Activated T-cell treated with anti-CD3 and anti-CD28 coated beads, Interleukin-2, amount 50 U/mL, for 4 hours (primary cell): ENCODE measurements at places on chromosomes 4 and X.

DNA sequence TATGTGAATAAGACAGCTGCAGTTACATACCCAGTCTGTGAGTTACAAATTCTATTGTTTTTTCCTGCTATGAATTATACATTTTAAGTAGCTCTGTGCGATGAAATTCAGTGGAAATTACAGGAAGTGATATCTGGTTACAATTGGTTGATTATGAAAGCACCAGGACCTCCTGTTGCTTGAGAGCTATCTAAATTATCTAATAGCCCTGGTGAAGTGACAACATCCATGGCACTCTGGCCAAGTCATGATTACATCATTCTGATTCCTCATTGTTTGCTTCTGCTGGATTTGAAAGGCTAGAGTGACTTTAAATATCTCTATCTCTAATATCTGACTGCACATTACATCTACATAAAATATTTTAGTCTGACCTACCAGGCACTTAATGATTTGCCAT is 515.0 kb downstream of the CFAP47 start:
- DNase-seq: no peak

- DNase-seq: no peak
Measured at GRCh38 chr4:178385481-178385880, 943.2 kb upstream of the AGA start.

DNA sequence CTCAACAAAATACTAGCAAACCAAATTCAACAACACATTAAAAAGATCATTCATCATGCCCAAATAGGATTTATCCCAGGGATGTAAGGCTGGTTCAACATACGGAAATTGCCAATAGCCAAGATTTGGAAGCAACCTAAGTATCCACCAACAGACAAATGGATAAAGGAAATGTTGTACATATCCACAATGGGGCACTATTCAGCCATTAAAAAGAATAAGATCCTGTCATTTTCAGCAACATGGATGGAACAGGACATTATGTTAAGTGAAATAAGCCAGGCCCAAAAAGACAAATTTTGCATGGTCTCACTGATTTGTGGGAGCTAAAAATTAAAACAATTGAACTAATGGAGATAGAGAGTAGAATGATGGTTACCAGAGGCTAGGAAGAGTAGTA is 82.0 kb upstream of the FAM241A start:
- DNase-seq: no peak

DNA sequence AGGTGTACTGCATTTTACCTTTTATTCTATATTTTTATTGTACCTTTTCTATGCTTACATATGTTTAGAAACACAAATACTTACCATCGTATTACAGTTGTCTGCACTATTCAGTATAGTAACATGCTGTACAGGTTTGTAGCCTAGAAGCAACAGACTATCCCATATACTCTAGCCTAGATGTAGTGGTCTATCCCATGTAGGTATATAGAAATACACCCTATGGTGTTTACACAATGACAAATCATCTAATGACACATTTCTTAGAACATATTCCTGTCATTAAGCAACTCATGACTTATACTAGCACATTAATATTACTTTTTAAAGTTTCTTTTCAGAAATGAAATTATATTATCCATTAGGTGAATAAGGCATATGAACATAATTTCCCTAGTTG is 111.1 kb upstream of the HPGD start:
- DNase-seq: no peak

GRCh38 chrX:153400146-153401132 is 711 bp downstream of the PNMA6E start:
- DNase-seq: peak; percentile 45

DNA sequence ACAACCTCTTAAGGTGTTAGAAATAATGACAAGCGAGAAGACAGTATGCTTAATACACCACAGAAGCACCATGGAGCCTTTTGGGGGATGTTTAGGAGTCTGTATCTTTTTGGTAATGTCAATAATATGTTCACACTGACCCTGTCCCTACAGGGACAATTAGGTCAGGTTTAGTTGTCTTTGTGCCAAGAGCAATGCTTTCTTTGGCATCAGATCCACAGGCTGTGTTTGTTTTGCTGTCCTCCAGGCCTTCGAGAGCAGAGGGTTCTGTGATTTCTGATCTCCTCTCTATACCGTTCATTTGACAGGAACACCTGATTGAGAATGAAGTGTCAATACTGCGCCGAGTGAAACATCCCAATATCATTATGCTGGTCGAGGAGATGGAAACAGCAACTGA is 153.8 kb downstream of the DCLK2 start:
- DNase-seq: no peak

- peak; percentile 59 for DNase-seq
Measured at GRCh38 chrX:150362599-150363481, at the start of gene MAMLD1. Gene MAMLD1 (plus strand): TSS chrX:150363317. CDS start chrX:150445517, 82,200 bp downstream.

- no peak for DNase-seq
Measured at GRCh38 chrX:145405012-145405411, 157.7 kb downstream of the SPANXN1 start.

GRCh38 chr4:14237911-14238310 is 610.4 kb upstream of the BOD1L1 start:
- no peak for DNase-seq

DNA sequence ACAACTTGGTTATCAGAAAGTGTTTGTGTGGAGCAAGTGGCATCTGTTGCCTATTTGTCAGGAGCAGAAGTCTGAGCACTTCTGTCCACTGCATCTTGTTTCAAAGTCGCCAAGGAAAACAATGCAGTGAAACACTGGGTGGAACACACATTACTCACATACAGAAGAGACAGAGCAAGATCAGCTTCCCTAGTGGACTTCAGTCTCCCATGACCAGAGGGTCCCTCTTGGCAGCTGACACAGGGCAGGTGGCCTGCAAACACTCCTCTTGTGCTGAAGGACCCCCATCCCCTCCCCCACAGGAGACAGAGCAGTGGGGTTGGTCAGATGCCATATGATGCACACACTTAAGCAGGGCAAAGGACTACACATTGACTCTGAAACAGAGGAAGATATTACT is 3.6 kb upstream of the BBS12 start:
- no peak for DNase-seq

DNA sequence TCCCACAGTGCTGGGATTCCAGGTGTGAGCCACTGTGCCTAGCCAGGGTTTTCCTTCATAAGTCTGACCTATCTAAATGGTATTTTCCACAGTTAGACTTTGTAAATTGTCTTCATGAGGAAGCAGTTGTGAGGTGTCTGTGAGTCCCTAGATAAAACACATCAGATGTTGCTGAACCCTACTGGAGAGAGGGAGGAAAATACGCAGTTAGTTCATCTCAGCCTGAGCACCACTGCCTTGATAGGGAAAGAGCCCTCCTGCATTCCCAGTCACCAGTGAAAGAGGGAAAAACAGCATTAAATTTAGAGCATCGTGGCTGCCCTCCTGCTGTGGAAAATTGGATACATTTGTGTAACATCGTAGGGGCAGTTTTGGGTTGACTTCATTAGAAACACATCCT is 31.7 kb upstream of the CLDN34 start:
- no peak for DNase-seq

DNA sequence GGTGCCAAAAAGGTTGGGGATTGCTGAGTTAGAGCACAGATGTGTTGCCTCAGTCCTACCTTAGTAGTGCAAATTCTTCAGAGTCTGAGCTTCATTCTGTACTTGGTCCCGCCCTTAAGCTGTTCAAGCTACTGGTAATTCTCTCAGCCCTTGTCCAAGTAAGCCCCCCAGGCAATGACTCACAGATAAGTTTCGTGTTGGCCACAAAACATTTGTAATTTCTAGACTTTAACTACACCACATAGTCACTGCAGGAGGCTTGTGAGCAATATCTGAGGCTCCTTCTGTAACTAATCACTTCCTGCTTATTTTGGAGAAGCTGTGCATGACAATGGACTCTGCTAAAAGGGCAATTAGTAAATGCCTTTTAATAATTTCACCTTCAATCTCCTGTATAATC is 1420.5 kb downstream of the PCDH7 start:
- DNase-seq: no peak

- DNase-seq: no peak
Measured at GRCh38 chrX:40411340-40412111, 169.2 kb upstream of the ATP6AP2 start.

- no peak for DNase-seq
Measured at GRCh38 chr4:48503233-48504025, 13.4 kb downstream of the ZAR1 start.

DNA sequence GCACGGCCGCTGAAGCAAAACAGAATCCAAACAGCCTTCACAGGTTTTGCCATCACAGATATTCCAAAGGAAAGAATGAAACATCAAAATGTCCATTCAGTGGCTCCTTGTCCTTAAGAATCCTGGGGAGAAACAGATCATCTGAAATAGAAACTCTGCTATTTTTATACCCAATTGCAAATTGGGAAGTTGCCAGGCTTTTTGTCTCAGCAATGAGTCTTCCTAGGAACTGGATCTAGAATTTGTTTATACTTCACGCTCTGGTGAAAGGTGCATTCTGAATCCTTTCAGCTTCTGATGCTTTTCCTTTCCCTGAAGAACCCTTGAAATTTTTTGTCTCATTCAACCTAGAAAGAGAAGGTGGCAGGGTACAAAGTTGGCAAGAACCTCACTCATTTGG is 218.9 kb downstream of the FBXW7 start:
- DNase-seq: no peak

DNA sequence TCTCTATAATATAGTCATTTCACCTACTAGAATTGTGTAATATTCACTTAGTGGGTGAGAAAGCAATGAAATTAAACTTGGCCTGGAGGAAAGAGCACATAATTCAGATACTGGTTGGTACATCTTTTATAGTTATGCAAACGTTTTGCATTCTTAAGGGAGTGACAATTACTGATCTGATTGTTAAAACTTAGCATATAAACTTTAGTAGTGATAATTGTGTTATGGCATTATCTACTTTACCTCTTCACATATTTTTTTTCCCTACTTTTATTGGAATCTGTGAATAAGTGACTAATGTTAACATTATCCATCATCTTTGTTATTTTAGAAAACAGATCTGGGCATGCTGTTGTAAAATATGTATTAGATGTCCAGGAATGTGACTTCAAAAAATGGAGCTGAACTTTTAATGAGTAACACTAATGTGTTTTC is 217.4 kb upstream of the GIMD1 start:
- DNase-seq: no peak

DNA sequence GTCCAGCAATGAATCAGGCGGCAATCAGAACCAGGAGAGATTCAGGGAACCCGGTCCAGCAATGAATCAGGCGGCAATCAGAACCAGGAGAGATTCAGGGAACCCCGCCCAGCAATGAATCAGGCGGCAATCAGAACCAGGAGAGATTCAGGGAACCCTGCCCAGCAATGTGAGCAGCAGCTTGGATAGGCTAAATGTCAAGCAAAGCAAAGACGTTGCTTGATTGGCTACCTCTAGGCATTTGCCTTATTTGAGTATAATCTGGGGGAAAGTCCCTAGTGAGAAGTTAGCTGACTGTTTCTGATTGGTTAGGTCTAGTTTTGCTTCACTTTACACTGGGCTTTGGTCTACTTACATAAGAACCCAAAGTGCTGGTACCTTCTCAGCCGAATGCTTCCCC is 1212.2 kb upstream of the TENM3 start:
- DNase-seq: no peak

GRCh38 chrX:104310090-104310489 is 55.4 kb upstream of the ESX1 start:
- no peak for DNase-seq

DNA sequence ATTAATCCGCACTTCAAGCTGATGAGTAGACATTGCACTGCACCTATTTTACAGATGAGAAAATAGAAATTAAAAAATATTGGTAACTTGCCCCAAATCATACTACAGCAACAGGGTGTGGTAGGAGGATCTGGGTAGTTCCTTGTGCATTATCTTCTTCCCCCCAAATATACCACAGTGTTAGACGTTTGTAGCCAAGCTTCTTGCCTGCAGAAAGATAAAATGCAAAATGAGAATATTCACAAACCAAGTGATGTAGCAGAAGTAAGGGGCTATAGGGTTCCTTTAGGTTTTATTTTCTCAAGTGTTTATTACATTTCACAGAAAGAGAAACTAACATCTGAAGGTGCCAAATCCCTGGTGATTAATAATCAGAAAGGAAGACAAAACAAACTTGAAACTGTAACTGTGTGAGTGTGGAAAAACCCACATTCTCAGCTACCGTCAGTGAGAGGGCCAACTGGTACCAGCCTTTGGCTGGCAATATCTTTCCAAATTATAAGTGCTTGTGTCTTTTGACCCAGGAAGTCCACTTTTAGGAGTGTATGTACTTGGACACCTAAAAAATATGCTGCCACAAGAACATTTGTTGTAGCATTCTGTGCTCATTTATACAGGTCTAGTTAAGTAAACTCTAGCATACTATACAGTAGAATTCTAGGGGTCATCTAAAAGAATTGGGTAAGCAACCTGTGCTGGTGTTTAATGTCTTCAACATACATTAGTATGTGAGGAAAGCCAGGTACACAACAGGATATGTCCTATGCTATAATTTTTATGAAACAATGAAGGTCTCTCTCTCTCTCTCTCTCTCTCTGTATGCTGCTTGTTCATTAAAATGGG is 6.7 kb upstream of the CD38 start:
- no peak for DNase-seq

GRCh38 chr4:56448301-56448700 is 12.2 kb downstream of the PAICS start:
- DNase-seq: no peak

DNA sequence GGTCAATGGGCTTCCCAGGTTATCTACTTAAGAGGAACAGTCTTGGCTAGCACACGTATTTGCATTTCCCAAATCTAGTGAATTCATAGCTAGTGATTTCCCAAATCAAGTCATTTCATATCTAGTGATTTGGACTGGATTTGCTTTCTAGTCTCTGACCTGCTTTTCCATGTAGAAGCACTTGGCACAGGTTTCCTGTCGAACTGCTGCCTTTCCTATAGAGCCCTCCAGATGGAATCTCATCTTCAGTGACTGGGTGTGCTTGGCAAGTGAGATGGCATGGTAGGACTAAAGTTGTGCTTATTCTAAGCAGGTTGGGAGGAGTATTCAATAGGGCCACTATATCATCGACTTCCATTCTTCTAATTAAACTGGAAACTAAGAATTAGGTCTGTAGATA is 94.7 kb downstream of the CCNG2 start:
- DNase-seq: no peak

- DNase-seq: no peak
Measured at GRCh38 chr4:26859762-26860156, 882 bp upstream of the STIM2 start.

- no peak for DNase-seq
Measured at GRCh38 chr4:182197611-182198010, 45.6 kb upstream of the TENM3 start.

DNA sequence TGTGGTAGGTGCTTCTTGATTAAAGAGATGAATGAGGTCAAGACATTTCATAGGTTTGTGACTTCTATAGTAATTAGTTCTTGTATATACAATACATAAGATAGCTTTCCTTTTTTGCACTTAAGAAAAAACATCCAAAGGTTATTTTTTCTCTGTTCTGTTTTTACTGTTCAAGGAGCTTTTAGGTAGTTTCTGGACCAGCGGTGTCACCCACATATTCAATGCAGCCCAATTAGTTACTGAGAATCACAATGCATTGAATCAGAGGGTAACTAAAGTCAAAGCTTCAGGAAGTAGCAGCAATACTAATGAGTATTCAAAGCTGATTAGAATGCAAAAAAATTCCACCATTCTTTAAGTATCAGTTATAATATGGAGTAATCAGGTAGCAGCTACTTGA is 211.6 kb downstream of the SH2D1A start:
- no peak for DNase-seq
